ENCODE measurements at places on chromosomes 16 and 17.
A peak's percentile ranks its signal among the peaks of the same experiment; 100 is the strongest.

GRCh38 chr16:57999971-58000705, at the start of gene ZNF319:
Gene ZNF319 (minus strand): TSS chr16:58000672. CDS start chr16:57998265, 2,407 bp downstream.
- peak; percentile 41 for DNase-seq

- DNase-seq: no peak
These were observed 19.5 kb downstream of the GRB7 start for GRCh38 chr17:39757176-39757662.

DNA sequence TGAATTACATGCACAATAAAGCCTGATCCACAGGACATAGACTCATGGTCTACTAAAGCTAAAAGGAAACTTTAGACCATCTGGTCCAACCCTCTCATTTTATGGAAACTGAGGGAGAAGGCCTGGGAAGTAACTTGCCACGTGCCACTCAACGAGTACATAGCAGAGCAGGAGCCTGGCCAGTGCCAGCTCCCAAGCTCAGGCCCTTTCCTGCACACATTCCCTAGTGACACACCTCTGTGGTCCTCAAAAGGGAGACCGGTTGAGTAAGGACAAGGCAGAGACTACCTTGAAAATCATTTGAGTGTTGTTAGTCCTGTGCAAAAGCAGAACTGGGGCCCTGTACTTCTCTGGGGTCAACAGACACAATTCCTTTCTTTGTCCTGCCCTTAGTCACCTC, 2.8 kb downstream of the CCL4L2 start:
- DNase-seq: peak; percentile 23

DNA sequence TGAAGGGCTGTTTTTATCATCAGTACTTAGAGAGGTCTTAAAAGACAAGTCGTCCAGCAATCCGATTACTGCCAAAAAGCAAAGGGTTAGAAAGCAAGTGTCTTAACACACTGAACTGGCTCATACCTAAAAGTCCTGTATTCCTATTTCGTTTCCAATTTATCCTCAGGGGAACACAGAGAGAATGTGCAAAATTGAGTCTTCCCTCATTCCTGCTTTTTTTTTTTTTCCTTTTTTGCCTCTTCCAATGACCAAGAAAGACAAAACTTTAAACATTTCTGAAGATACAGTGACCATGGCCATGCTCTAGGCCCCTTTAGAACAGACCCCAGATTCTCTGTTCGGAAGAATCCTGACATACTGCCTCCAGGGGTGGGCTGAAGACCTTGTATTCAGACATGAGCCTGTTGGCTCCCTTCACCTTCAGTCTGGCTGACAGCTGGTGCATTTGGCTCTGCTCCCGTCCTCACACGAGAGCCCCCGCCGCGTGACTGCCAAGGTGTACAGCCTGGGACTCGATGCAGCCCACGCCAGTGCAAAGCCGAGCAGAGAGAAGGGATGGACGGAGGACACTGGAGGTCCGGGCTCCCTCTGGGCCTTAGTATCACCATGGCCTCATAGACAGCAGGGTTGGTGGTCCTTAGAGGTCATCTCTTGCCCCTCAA, 47.0 kb downstream of the COTL1 start:
- DNase-seq: no peak

- no peak for DNase-seq
These were observed 16.7 kb downstream of the SALL1 start for GRCh38 chr16:51134269-51134812.

DNA sequence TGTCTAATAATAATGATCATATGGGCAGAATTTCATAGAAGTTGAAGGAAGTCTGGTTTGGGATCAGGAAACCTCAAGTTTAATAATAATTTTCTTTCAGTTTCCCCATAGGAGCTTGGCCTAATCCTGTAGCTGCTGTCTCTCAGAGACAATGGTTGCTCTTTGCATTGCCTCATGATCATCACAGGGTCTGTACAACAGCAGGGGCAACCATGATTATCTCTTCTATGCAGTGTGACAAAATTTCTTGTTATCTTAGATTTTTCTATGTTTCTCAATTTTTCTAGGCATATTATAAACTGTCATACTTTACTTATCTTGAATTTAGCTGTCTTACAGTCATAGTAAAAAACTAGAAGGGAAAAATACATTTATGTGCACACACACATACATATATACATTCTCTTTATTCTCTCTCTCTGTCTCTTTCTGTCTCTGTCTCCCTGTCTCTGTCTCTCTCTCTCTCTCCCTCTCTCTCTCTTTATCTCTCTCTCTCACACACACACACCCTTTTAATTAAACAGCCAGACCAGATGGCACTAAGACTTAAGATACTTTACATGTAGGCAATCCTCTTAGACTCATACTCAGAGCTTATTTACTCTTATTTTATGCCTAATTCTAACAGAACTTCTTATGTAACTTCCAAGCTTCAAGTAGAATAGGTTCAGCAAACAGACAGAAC, 30.5 kb downstream of the SMIM36 start:
- DNase-seq: no peak

- no peak for DNase-seq
These were observed 54.2 kb downstream of the CRISPLD2 start for GRCh38 chr16:84874004-84874435.

- no peak for DNase-seq
These were observed 8.7 kb upstream of the ZNF594 start for GRCh38 chr17:5200360-5200759.

DNA sequence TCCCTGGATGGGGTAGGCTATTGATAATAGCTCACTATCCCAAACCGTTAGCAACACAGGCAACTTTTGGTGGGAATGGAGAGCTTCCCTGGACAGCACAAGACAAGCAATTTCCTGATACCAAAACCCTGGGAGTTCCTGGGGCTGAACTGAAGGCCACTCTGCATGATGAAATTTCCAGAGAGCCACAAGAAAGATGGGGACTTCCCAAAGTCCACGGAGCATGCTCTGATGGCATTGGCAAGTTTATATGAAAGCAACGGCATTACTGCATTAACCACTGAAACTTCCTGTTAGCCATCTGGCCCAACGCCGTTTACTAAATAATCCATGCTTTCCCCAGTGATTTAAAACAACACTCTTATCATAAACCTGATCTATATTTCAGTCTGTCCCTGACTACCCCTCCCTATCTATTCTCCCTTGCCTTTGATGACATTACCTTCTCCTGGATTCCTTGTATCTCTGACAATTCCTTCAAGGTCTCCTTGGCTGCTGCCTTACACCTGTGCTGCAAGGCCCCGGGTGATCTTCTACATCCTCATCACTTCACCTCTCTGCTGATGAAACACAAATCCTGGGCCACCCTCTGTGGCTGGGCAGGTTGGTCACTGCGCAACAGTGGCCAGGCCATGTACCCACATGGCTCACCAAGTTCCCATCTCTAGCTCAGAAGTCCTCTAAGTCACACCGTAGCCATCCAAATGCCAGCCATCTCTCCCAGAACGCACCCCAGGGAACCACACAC, 108.5 kb upstream of the RCVRN start:
- peak; percentile 91 for DNase-seq

GRCh38 chr16:78189121-78189520, 89.7 kb downstream of the WWOX start:
- no peak for DNase-seq

GRCh38 chr17:49585422-49586027, 9.9 kb downstream of the NXPH3 start:
- no peak for DNase-seq

- DNase-seq: peak; percentile 84
These were observed 54.2 kb downstream of the PLD6 start for GRCh38 chr17:17151962-17152361.

DNA sequence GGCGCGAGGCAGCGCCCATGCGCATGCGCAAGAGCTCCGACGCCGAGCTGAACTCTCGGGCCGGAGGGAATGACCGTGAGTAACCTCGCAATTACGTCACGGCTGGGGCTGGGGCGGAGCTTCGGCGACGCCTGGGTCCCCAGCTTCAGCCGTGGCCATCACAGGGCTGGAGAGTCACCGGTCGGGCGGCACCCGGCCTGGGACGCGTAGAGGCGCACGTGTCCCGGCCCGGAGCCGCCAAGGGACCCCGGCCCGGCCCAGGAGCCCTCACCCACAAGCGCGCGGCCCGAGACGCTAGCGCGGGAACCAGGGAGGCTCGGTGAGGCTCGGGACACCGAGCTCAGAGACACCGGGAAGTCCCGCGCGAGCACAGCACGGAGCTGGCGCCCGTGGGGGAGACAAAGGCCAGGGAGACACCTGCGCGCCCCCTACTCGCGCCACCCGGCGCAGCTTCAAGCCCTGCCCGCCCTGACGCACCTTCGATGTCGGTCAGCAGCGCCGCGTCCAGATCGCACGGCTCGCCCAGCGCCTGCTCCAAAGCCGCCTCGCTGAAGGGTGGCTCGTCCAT, 452 bp downstream of the SREBF1 start:
- peak; percentile 100 for DNase-seq

Data from suppressor macrophage treated with lipopolysaccharide for 4 hours (primary cell).